Karpas-422 (cell line): ENCODE measurements at places on chromosomes 2 and 18.

DNA sequence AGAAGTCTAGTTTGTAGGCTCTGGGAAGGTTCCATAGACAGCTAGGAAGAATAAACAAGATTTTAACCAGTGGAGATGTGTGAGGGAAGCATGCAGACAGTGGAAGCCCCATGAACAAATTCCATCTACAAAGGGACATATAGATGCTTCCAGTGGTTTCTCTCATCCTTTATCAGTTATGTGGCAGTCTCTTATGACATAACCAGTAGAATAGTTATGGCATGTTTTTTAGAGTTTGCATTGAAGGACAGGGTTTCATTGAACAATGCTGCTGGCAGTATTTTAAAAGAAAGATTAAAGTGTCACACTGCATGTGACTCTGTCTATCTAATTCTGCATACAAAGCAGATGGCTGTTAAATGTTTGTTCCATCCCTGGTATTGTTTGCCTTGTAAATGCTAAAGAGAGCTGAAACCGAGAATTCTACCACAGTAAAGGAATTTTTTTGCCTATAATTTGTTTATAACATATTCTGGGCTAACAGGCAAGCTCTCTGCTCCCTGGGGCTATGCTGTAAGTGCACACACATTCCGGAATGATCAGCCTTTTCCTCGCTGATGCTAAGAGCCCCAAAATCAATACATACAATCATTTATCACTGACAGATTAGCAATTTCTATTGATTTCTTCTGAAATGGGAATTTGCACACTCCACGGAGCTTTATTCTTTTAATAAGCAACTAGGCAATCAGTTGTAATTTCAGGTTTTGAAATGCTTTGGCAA lies 76.8 kb upstream of the PELI1 start:
- DNase-seq, result no peak

- DNase-seq, result no peak
Measured at GRCh38 chr2:238802957-238803356, 44.9 kb upstream of the TWIST2 start.

DNA sequence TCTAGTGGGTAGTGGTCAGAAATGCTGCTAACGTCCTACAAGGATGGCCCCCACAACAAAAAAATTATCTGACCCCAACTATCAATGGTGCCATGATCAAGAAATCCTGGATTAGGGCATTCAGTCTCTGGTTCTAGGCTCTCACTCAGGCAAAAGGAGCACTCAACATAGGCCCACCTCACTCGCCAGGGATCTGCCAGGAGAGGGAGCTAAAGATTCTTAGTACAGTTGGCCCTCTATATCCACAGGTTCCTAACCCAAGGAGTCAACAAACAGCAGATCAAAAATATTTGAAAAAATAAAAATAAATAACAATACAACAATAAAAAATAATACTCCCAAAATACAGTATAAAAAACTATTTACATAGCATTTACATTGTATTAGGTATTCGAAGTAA lies 10.0 kb downstream of the SLC4A5 start:
- DNase-seq, result peak; percentile 82

GRCh38 chr2:38485734-38486133 lies 108.7 kb upstream of the ATL2 start:
- peak; percentile 60 for DNase-seq

DNA sequence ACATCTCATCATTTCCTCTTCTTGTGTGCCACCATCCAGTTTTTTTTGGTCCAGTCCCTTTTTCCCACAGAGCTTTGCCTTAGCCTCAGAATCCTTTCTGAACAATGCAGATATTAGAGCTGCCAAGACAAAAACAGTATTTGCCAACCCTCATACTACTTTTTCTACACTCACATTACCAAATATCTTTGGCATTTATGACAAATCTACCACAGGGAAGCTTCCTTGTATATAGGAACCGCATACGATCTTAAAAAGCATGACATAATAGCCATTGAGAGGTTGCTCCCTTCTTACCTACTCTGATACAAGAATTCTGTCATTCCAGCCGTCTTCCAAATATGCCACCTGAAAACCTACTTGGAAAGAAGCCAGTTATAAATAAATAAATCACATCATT lies 9.4 kb downstream of the ZNF24 start:
- DNase-seq, result no peak

- DNase-seq, result no peak
Measured at GRCh38 chr2:128369108-128369555, 50.5 kb upstream of the HS6ST1 start.

- DNase-seq, result peak; percentile 65
Measured at GRCh38 chr2:234579231-234579962, 82.5 kb upstream of the ARL4C start.

DNA sequence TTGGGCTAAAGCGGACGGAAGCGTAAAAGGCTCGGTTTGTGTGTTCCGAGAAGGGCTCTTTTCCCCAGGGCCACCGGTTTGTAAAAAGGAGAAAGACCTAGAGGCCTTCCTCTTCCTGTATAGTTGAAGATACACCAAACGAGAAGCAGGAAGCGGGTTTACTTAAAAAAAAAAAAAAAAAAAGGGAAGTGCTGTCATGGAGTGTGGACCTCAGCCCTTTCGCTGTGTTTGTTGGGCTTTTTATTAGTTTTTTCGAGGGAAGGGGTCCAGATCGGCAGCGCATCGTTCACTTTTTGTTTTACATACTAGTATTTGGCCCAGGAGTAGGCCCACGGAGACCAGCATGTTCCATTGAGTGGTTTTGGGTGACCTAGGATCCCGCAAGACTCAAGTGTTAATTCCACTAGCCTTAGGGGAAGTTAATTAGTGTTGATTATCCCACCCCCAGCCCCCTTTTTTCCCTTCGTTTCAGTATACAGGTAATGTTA lies 676 bp downstream of the ACTR2 start:
- peak; percentile 96 for DNase-seq

DNA sequence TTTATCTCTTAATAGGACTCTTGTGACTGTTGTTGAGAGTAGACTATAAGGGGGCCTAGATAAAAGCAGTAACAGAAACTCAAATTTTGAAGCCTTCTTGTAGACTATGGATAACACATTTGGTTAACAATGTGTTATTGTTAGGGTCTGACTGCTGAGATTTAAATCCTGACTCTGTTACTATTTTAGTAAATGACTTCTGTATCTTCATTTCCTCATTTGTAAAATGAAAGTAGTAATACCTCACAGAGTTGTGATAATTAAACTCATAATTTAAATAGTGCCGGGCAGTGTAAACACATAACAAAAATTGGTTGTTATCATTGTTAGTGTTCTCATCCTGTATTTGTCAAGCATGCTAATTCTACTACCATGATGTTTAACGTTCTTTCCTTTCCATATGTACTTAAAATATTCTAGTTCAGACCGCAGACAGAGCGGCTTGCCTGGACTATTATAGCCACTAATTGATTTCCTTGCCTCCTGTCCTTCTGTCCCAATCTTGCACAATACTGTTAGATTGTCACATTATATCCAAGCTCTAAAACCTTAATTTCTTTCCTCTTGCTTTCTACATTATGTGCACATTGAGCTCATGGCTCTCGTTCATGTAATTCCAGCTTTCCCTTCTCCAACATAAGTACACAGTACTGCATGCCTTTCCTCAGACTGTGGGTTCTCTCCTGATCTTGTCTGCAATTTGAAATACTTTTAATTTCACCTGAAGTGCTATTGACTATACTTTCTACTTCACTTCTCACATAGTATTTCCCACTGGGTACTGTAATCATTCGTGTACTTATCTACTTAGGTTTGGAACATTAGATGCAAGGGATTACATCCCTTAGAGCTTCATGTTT lies 48.4 kb downstream of the RBBP8 start:
- DNase-seq, result no peak

DNA sequence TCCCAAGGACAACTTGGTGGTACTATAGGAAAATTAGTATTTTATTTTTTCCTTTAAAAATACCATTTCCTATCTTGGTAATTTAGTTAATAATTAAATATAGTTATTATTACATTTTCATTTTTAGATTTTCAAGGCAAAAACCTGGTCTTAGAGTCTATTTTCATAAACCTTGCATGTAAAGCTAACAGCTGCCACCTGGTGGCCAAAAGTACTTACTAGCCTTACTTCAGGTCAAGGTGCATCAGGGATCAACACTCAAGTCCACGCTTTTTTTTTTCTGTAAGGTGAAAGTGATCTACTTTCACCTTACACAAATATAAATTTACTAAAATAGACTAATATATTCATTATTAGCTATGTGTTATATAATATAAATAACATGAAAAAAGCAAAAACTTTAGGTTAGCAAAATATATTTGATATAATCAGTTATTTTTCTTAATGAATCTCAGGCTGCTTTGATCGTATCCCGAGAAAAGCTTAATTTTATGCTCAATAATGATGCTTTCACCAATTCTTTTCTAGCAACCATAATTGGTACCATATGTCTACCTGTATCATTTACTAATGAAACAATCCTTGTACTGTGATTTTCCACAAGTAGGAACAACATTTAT lies 62.5 kb downstream of the RELCH start:
- DNase-seq, result peak; percentile 93

GRCh38 chr2:140654565-140654964 lies 1476.3 kb downstream of the LRP1B start:
- DNase-seq, result no peak

DNA sequence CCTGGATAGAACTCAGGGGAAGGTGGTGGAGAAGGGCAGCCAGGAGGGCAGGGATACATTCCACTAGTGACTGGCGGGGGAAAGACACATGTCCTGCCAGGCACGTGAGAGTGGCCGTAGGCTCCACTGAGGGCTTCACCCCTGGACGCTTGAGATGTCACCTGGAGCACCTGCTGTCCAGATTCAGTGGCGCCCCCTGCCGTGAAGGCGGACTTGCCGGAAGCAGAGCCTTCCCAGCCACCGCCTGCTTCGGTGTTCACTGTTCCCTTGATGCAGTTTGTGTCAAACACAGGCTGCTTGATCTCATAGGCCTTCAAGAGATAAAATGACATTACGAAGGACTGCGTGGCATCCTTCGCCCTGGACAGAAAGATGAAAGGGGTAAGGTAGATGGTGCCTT lies 335.3 kb downstream of the ZNF521 start:
- DNase-seq, result no peak

DNA sequence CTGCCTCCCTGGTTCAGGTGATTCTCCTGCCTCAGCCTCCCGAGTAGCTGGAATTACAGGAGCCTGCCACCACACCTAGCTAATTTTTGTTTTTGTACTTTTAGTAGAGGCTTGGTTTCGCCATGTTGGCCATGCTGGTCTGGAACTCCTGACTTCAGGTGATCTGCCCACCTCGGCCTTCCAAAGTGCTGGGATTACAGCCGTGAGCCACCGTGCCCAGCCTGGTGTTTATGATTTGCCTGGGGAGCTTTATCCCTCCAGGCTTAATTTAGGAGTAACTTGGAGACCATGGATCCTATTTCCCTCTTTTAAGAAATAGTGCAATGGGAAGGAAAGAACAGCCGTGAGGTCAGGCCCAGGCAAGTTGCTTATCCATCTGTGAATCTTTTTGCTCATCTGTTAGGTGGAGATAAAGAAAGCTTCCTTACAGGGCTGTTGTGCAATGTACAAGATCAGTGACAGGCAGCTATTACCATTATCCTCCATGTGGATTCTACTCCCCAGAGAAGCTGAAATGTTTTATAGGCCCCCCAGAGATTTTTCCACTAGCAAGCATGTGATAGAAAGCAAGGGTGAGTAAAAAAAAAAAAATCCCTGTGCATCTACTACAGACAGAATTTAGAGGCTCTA lies 104.9 kb upstream of the MGAT5 start:
- no peak for DNase-seq

- DNase-seq, result no peak
Measured at GRCh38 chr2:174824068-174824467, 59.8 kb upstream of the CHRNA1 start.

- DNase-seq, result no peak
Measured at GRCh38 chr2:31664949-31665724, 84.4 kb upstream of the SRD5A2 start.

- DNase-seq, result no peak
Measured at GRCh38 chr2:98350411-98350810, 4.2 kb downstream of the CNGA3 start.

GRCh38 chr18:48575301-48575657 lies 36.4 kb downstream of the CTIF start:
- DNase-seq, result no peak

DNA sequence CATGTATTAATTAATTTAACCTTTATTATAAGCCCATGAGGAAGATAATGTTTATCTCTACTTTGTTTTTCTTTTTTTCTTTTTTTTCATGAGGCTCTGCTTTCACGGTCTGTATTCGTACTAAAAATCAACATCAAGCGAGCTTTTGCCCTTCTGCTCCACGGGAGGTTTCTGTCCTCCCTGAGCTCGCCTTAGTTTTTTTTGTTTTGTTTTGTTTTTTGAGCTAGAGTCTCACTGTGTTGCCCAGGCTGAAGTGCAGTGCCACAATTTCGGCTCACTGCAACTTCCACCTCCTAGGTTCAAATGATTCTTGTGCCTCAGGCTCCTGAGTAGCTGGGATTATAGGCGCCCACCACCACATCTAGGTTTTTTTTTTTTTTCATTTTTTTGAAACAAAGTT lies 29.9 kb upstream of the BMPR2 start:
- no peak for DNase-seq

- no peak for DNase-seq
Measured at GRCh38 chr2:27296481-27296880, 11.8 kb downstream of the UCN start.

DNA sequence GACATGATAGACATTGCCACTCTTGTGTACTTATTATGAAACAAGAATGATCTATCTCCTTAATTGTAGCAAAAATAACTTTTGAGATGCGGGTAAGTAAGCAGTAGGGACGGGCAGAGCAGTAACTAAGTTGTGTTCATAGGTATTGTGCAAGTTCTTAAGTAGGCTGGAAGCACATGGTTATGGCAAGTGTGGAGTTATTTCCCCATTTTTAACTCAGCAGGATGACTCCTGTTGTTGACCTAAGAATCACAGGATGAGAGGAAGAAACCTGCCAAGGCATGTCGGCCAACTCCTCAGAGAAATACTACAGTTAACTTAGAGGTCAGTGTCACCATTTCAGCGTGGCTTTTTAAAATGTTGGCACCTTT lies 51.1 kb upstream of the FN1 start:
- DNase-seq, result no peak

DNA sequence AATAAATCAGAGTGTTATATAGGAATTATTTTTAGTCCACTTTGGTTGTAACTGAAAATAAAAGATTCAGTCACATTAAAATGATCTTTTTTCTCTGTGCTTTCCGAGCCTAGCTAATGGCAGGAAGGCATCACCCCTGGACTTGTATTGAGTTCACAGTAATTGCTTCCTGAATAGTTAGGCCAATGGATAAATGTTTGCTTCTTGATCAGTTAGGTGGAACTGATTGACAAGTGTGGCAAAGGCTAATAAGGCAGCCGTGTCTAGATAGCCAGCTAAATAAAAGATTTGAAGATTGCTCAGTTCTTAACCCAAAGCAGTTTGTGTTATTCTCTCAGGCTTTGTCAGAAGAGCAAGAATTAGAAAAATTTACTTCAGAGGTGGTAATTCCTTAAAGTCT lies 20.8 kb downstream of the FAM171B start:
- peak; percentile 30 for DNase-seq

GRCh38 chr2:54666634-54667265 lies 56.7 kb upstream of the EML6 start:
- no peak for DNase-seq

DNA sequence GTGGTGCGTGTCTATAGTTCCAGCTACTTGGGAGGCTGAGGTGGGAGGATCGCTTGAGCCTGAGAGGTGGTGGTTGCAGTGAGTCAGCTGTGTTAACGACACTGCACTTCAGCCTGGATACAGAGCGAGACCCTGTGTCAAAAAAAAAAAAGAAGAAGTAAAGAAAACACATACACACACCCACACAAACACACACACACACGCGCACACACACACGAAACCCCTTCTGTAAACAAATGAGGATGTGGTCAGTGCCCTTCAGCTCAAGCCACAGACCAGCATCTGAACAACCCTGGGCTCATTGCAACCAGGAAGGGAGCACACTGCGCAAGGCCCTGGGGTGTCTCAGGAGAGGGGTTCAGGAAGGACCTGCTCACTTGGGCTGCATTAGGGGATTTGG lies 47.9 kb upstream of the KCNF1 start:
- DNase-seq, result no peak
